ENCODE measurements at places on chromosomes 5 and 9.

- DNase-seq, result peak; percentile 75
Observed at GRCh38 chr9:84315278-84315877, 25.2 kb downstream of the SLC28A3 start.

DNA sequence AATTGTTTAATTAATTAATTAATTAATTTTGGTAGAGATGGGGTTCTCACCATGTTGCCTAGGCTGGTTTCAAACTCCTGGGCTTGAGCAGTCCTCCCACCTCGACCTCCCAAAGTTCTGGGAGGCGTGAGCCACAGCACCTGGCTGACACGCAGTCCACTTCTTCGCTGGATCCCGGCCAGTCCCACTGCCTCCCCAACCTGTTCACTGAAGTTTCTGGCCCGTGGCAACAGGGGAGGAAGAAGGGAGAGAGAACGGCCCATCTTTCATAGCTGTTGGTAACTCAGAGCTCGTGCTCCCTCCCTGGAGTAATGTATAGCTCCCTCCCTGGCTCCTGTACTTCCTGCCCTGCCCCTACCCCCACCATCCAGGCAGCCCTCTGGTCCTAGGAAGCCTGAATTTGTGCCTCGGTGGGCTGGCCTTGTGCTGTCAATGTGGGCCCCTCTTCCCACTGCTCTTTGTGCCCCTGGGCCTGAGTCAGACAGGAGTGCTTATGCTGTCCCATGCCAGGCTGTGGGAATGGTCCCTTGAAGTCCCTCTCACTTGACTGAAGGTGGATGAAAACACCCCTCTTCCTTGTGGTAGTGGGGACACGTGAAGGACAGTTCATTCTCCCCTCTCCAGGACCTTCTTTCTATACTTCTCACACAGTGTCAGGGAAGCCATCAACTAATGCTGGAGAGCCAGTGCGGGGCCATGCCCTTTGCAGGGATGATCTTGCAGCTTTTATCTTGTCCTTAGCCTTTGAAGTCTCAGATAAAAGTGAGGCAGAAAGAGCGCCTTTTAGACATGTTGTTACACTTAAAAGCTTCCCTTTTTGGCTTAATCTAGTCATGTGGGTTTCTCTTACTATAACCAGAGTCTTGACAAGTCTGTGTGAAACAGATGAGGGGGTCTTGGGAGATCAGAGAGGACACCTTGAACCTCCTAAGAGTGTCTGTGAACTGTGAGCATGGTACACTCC is 38.1 kb downstream of the ANGPTL2 start:
- no peak for DNase-seq

DNA sequence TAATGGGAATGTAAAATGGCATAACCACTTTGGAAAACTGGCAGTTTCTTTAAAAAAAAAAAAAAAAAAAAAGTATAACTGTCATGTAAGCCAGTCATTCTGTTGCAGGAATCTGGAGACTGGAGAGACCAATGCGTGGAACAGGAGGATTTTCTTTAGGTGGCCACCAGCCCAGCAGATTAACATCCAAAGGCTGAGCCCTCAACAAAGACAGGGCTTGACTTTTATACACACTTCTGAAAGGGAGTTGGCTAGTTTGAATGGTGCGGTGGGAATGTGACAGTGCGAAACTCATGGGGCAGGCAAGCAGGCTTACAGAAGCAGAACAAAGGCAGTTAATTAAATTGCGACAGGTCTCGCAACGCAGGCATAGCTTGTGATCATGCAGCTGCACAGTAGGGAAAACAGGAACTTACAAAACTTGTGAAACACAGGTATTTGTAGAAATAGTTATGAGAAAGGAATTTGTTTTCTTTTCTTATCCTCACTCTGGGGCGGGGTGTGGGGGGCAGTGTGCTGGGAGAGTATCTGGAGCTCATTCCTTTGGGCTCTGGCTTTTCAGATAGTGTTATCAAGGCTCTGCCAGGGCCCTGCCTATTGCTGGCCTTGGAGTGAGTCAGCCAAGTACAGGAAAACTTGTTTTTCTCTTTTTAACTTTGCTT is 12.0 kb downstream of the UIMC1 start:
- no peak for DNase-seq

DNA sequence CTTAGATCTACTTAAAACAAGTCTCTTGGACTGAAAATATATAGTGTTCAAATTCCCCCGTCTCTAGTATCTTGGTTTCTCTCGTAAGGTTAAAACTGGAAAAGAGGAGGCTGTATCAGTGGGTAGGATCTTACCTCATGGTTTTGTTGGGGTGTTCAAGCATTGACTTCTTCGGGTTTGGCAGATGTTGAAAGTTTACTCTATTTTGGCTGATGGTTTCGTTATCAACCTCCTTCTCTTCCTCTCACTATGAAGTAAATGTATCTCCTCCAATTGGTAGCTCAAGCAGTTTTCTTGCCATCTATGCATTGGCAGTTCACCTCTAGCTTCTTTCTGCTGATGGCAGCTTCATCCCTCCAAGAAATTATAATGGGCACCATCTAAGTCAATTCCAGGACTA is 506.5 kb upstream of the GRIN3A start:
- no peak for DNase-seq

DNA sequence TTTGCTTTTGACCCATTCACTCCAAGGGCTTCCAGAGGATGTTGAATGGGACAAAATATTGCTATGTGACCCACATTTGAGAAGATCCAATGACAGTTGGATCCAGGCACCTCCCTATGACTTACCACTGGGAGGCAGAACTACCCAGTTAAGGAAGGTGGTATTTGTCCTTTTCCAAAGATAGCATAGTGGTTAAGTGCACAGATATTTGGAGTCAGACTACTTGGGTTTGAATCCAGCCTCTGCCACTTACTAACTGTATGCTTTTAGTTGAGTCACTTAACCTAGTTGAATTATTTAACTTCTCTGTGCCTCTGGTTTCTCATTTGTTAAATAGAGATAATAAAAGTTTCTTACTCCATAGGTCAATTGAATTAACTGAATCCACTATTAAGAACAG is 74.5 kb upstream of the PALM2AKAP2 start:
- no peak for DNase-seq

- DNase-seq, result no peak
Observed at GRCh38 chr9:84781931-84782866, 112.7 kb downstream of the NTRK2 start.

- no peak for DNase-seq
Observed at GRCh38 chr9:126608551-126608950, 5.2 kb upstream of the LMX1B start.

- DNase-seq, result no peak
Observed at GRCh38 chr9:136535070-136535469, 10.8 kb downstream of the NOTCH1 start.

DNA sequence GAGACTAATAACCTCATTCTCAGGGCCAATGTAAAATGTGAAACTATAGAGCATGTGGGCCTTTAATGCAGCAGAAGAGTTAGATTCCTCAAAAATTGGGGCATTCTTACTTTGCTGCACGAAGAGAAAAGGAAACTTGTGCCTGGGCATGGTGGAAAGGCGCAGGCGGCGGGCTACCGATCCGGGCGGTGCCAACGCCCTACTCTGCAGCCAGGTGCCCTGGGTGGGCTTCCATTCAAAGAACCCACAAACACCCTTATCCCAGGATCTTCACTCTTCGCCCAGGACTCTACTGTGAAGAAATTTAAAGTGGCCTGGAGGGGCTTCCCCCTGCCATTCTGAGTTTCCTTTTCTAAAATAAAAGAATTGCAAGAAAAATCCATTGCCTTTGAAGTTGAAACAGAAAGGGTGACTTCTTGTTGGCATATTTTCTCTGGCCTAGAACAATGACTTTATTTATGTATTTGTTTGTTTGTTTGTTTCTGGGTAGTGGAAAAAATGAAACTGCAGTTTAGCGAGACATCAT is 124.9 kb downstream of the TMEM161B start:
- DNase-seq, result no peak

DNA sequence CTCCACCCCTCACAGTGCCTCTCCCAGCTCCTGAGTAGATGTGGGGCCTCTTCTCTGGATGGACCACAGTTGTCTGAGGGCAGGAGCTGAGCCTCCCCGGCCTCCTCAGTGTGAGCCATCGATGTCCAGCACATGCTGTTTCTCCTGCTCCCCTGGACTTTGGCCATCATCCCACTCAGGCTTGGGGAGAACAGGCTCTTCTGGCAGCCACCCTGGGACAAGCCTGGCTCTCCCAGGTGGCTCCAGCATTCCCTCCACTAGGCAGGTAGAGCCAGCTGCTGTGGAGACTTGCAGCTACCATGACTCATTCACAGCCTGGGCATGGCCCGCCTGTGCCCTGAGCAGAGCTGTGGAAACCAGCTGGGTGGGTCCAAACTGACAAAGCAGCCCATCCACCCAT is 77.0 kb downstream of the CSNK1A1 start:
- DNase-seq, result no peak

- DNase-seq, result no peak
Observed at GRCh38 chr5:30765227-30765626, 428.3 kb upstream of the CDH6 start.

DNA sequence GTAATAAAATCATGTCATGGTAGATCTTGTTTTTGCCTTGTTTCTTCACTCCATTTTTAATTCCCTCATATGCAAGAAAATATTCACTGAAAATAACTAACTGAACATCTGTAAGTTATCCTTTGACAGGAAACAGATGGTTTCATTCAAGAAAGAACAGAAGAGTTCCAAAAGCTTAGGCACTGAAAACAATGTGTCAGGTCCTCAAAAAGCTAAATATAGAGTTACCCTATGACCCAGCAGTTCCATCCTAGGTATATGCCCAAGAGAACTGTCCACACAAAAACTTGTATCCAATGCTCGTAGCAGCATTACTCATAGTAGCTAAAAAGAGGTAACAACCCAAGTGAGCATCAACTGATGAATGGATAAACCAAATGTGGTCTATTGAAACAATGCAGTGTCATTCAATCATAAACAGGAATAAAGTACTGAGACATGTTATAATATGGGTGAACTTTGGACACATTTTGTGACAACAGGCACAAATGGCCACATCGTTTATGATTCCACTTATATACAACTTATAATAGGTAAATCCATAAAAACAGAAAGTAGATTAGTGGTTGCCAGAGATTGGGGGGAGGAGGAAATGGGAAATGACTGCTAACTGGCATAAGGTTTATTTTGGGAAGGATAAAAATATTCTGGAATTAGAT is 231.0 kb downstream of the FRMD3 start:
- DNase-seq, result no peak

DNA sequence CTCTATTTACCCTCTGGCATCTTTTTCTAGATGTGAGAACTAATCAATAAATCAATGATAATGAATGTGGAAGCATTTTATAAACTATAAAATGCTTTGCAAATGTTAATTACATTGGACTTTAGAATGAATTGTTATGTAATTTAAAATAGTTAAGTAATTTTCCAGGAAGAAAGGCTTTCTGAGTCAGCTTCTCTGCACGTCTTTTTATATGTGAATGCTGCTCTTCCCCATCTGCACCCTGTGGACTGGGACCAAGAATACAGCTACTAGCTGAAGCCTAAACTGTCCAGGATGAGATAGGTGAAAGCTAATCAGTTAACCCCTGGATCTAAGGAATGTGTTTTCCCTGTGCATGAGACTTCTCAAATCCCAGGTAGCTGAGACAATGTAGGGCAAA is 292.9 kb downstream of the NR3C1 start:
- no peak for DNase-seq

- DNase-seq, result no peak
Observed at GRCh38 chr9:27022920-27023319, 17.4 kb upstream of the LRRC19 start.

DNA sequence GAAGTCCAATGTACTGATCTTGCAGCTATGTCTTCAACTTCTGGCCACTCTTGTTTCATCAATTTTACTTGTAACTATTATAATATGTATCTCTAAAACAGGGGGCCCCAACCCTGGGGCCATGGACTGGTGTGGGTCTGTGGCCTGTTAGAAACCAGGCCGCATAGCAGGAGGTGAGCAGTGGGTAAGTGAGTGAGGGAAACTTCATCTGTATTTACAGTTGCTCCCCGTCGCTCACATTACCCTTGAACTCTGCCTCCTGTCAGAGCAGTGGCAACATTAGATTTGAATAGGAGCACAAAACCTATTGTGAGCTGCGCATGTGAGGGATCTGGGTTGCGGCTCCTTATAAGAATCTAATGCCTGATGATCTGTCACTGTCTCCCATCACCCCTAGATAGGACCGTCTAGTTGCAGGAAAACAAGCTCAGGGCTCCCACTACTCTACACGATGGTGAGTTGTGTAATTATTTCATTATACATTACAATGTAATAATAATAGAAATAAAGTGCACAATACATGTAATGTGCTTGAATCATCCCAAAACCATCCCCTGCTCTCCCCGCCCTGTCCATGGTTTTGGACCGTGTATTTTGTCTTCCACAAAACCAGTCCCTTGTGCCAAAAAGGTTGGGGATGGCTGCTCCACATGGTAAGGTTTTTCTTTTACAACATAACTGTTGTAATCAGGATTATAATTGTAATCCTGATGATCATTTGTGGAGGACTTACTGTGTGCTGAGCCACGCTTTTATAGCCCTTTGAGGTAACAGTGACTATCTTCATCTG is 26.9 kb upstream of the SH3PXD2B start:
- no peak for DNase-seq

- DNase-seq, result no peak
Observed at GRCh38 chr5:154368041-154368800, 77.6 kb upstream of the SAP30L start.

DNA sequence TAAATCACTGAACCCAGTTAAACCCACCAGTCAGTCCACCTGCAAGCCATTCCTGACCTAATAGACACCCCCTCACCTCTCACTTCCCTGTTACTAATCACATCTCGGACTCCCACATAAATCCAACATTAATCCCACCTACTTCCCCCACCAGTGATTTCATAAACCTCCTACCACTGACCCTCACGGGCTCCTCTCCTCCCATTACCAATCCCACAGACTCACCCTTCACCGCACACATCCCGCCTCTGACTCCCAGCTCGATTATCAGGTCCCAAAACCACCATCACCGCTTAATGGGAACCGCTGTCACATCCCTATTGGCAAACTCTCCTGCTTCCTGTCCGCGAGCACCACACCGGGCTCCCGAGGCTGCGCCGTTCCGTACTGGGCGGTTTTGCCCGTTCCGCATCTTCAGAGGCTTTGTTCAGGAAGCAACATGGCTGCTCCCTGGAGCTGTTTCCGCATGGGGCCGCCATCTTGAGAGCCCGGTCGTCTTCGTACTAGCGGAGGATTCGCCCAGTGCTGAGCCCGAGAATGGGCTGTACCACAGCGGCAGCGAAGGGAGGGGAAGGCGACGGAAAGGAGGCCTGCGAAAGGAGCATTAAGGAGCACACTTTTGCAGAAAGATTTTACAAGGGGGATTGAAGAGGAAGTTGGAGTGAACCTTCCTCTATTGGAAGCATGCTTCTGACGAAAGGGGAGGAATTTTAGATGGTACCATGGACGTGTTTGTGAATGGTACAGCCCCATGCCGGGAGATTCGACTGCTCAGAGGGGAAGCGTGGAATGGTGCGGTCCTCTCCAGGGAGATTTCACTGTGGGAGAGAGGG is at the start of gene ZNF300:
Gene ZNF300, minus strand, starts transcription at position 502 of the 833 bp plus-strand sequence. CDS start 1,825 bp downstream, outside the sequence.
- peak; percentile 93 for DNase-seq

DNA sequence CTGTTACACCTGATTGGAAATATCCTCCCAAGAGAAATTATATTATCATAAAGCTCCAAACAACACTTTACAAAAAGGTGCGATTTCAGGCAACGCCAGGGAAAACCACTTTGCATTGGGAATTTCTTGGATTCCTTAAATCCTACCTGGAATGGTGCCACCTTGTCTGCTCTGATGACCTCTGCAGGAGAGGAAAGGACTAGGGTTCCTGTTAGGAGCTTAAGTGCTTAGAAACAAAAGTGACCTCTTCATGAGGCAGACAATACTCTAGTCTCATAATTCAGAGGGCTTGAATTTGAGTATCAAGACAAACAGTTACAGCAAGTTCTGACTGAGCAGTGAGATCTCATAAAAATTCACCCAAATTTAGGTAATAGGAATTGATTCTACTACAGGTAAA is 33.9 kb upstream of the GLIS3 start:
- DNase-seq, result no peak
